ENCODE measurements at places on chromosomes 5 and 9.

DNA sequence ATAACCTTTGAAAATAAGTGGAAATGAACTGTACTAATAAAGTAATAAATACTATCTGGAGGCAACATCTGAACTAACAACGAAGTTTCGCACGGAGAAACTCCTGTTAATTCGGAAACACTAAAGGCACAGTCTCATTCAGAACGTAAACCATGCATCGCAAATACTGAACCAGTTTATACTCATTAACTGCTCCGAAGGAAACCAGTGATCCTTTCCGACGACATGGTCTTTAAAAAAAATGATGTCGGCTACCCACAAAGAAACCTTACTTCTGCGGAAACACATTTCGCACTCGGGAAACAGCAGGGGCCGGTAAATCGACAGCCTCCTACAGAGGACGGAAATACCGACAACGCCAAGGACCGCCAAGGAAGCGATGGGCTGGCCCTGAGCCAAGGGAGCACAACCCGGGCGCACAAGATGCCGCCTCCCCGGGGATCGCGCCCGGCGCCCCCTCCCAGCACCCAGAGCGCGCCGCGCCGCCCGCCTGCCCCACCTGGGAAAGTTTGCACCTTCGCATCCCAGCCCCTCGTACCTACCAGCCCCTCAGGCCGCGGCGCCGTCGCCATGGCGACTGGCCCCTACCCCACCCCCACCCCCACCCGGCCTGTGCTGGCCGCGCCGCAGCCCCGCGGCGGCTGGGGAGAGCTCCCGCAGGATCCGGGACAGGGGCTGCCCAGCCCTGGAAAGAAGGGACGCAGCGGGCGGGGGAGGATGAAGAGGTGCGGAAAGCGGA lies 732 bp downstream of the PRKAA1 start:
- DNase-seq: peak; percentile 66

DNA sequence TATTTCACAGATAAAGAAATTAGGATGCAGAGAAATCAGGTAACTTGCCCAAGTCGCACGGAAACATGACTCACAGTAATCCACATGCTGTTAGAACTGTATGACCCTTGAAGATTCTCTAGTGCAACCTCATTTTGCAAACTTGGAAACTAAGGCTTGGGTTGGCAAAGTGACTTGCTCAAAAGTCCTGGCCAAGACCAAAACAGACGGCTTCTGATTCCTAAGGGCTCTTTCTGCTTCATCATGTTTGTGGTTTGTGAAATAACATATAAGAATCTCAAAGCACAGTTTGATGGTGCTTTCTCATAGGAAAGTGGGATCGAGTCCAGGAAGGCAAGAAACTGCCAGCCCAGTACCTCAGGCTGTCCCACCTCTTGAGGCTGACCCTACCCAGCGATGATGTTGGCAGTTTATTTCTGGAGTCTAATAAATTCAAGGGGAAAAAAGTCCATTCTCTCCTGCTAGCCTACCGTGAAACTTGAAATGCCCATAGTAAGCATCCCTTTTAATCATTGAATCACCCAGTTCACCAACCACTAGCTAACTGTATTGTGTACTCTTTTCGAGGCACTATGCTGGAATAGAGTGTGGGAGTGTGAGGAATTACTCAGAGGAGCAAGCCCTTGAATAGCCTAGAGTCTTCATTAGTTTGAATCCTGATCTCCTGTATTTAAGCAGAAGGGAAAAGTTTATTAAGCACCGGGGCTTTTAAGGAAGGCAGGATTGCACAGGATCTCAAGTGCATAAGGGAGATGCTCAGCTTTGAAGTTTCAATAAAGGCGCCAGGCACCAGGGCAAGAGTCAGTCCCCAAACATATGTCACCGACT lies 14.1 kb downstream of the CAPSL start:
- peak; percentile 85 for DNase-seq

DNA sequence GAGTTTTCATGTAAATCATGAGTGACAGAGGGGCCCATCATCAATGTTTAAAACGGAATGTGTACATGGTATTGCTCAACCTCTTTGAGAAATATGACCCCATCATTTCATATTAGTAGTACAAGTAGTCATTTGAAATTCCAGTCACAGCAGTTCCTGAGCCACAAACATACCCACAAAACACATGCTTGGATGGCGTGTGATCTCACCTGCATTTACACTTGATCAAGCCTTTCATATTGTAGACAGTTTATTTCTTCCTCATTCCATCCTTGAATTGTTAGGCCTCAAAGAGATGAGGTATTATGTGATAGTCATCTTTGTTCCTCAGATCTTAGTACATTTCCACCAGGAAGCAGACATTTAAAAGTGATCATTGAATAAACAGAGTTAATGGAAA lies 96.8 kb upstream of the TAS2R1 start:
- no peak for DNase-seq

GRCh38 chr5:162256711-162257110 lies 189.1 kb downstream of the GABRG2 start:
- DNase-seq: no peak

GRCh38 chr9:94472806-94473360 lies 82.0 kb upstream of the PCAT7 start:
- DNase-seq: peak; percentile 39

GRCh38 chr5:2102819-2103776 lies 220.4 kb upstream of the IRX4 start:
- no peak for DNase-seq

GRCh38 chr5:171630350-171631065 lies 155.1 kb upstream of the SMIM23 start:
- DNase-seq: no peak

DNA sequence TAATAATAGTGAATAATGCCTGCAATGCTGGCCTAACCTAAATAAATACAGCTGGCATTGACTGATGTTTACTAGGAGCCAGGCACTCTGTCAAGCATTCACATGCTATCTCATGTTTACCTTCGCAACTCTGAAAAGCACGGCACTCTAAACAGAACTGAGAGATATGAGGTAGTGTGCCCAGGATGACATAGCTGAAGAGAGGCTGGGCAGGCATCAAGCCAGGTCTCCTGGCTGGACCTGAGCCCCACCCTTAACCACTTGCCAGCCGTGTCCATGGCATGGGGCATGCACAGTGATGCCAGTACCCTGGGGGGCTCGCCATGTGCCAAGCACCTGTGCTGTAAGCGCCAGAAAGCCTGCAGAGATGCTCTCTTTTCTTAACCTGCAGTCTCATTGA lies 119.4 kb upstream of the MVB12B start:
- no peak for DNase-seq

DNA sequence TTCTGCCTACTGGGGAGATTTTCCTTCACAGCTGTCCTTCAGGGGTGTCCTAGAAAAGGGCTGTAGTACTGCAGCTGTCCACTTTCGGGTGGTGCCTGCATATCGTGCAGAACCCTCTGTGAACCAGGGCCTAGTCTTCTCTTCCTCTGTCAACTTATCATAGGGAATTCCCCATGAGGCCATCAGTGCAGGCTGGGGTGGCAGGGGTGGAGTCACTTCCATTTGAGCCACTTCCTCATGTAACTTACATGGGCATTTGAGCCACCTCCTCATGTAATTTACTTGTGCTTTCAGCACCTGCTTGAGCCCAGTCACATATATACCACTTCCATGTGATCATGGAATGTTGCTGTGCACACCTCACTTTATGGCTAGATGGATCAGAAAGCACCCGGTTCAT lies 742.0 kb upstream of the RGMB start:
- no peak for DNase-seq

DNA sequence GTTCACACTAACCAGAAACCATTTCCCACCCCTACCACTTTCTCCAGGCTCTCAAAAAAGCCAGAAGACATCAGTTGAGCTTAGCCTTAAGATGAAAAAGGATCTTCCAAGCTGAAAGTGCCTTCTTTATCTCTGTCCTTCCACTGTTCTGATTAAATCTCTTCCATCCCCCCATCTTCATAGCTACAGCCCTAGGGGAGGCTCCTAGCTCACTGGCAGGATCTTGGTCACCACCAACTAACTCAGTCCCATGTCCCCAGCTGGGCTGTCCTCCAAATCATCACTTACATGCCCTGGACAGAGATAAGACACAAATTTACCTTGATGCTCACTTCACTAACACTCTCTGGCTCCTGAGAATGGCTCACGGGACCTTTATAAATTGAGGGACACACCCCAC lies 14.3 kb downstream of the LCP2 start:
- DNase-seq: no peak

DNA sequence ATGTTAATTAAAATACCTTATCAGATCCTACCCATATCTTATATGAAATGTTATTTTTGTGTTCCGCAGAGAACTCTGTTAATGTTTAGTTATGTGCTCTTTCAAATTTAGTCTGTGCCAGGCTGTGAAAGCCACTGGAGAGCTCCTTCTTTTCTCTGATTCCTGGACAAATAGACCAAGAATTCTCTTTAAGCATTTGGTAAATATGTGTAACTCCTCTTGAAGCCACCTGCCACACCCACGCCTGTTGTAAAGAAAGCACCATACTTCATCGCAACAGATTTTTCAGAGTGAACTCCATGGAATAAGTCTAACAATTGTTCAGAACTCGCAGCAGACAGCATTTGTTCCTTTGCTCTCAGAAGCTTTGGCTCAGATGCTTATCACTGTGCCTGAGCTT lies 301.1 kb downstream of the FAM170A start:
- no peak for DNase-seq

DNA sequence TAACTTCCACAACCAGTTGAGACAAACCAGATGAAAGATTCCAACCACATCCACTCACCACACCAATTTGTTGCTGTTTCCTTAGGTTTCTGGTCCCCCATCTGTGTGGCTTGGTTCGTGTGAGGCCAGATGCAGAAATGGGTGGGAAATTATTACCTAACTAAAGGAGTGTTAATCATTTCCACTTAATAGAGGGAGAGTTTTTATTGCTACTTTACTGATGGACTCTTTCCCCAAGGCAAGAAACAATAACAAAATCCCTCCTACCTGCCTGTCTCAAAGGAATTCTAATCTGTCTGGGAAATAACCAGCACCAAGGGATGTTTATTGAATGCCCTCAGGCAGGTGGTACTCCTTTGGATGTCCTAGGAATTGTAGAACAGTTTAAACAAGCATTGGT lies 76.3 kb downstream of the TMEM167A start:
- no peak for DNase-seq

- peak; percentile 65 for DNase-seq
These were observed 14.0 kb downstream of the ATP10B start for GRCh38 chr5:160837749-160838593.

DNA sequence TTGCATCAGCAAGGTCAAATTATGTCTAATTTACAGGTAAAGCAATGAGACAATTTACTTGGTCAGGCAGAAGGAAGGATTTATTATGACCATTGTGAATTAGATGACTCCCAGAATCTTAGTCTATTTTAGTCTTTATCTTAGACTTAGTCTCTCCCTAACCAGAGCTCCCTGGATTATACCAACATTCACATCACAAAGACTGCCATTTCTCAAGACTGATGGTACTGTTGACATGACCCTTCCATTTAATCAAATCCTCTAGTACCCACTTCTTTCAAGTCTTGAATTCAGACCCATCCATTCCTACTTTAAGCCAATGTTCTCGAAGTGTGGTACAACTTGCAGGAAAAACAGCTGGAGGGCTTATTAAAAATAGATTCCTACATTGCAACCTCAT lies 257.0 kb downstream of the EFNA5 start:
- DNase-seq: no peak

- DNase-seq: peak; percentile 10
These were observed 55.7 kb downstream of the ARL15 start for GRCh38 chr5:54254482-54255198.

DNA sequence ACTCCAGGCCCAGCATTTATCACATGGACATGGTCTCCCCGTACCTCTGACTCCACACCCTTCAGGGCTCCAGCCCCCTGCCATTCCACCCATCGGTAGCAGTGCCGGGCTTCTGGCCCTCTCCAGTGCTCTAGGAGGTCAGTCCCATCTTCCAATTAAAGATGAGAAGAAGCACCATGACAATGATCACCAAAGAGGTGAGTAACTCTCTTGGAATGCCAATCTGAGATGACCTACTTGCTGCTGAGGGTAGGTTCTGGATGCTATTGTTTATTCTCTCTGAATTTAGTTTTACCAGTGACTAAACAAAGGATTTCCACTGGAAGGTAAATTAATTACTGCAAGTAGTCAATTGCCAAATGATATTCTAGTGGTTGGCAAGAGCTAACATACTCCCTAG lies 80.8 kb downstream of the TLE4 start:
- peak; percentile 41 for DNase-seq

GRCh38 chr9:119839888-119840287 lies 470.7 kb upstream of the BRINP1 start:
- no peak for DNase-seq

DNA sequence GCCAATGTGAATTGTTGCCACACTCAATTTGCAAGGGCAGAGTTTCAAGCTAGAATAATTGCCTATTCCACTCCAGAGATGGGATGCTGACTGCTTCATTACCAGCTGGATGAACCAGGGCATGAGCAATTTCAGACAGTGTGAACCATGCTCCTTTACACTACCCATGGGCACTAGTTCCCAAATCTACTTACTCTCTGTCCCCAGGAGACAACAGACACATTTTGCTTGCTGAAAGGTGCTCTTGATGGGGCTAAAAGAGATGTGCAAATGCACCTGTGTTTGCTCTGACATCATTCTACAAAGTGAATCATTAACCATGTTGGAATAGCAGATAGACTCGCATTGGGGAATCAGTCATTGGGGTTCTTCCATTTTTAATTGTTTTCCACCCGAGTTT lies 522.3 kb upstream of the NUDT12 start:
- DNase-seq: no peak

GRCh38 chr5:140336388-140336787 lies 10.0 kb downstream of the HBEGF start:
- no peak for DNase-seq

GRCh38 chr9:136947028-136947891 lies 2.2 kb downstream of the C8G start:
- no peak for DNase-seq
